ENCODE measurements at places on chromosomes 7 and 10. TPM values are rescaled to one million over a fixed set of nuclear protein-coding genes. Genes with fewer than 3 reads are reported as not detected.
A peak's percentile ranks its signal among the peaks of the same experiment; 100 is the strongest.

- H3K27ac ChIP-seq, result peak overlapping the region; percentile 42
- no peaks in the 10 kb centered on the region for H3K4me1 ChIP-seq
- no peaks in the 10 kb centered on the region for H3K36me3 ChIP-seq
- DNase-seq, result no peak
- H3K27me3 ChIP-seq, result no peaks in the 10 kb centered on the region
Measured at GRCh38 chr10:59582058-59582457, 127.6 kb downstream of the SLC16A9 start.

- no peaks in the 10 kb centered on the region for H3K36me3 ChIP-seq
- H3K27me3 ChIP-seq, result no peaks in the 10 kb centered on the region
- H3K4me3 ChIP-seq, result no peak overlapping the region
- H3K4me1 ChIP-seq, result peaks cover 22% of the 10 kb centered on the region
- DNase-seq, result no peak
Measured at GRCh38 chr10:97514344-97514743, 15.6 kb downstream of the UBTD1 start.

- no peak overlapping the region for H3K27ac ChIP-seq
- no peaks in the 10 kb centered on the region for H3K36me3 ChIP-seq
- peaks cover 9% of the 10 kb centered on the region for H3K4me1 ChIP-seq
- DNase-seq, result no peak
Measured at GRCh38 chr7:1725766-1726630, 55.9 kb downstream of the ELFN1 start.

DNA sequence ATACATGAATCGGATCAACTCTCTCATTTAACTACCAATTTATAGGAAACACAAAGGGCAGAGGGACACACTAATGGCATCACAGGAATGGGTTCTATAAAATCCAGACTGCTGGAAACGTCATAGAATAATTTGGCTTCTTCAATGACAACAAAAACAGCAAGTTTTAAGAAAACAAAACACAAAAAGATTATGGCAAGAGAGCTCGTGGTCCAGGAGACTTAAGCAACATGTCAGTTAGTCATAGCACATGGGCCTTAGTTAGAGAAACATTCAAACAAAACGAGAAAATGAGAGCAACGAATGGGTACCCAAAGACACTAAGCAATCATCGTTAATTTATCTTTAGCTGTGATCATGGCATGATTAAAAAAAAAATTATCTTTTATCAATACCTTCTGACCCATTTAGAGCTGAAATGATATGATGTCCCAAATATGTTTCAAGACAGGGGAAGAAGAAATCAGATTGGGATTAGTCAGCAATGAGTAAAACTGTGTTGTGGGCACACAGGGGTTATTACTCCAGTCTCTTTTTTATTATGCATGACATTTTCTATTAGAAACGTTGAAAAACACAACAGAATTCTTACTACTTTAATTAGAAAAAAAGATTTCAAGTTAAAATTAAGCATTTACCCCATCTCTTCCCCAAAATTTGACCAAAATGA, 28.3 kb downstream of the NCAPG2 start:
- H3K27ac ChIP-seq, result no peak overlapping the region
- H3K4me3 ChIP-seq, result no peak overlapping the region
- no peaks in the 10 kb centered on the region for H3K27me3 ChIP-seq

GRCh38 chr7:135167365-135167917, 3.1 kb downstream of the CYREN start:
- no peaks in the 10 kb centered on the region for H3K4me1 ChIP-seq
- H3K36me3 ChIP-seq, result peaks cover 11% of the 10 kb centered on the region
- DNase-seq, result no peak
- H3K27me3 ChIP-seq, result no peaks in the 10 kb centered on the region

- no peaks in the 10 kb centered on the region for H3K27me3 ChIP-seq
- H3K4me3 ChIP-seq, result no peak overlapping the region
- no peaks in the 10 kb centered on the region for H3K36me3 ChIP-seq
- DNase-seq, result no peak
- no peak overlapping the region for H3K27ac ChIP-seq
Measured at GRCh38 chr7:123616223-123616622, 14.6 kb downstream of the ASB15 start.

GRCh38 chr7:113010377-113010776, 76.2 kb downstream of the GPR85 start:
- H3K4me3 ChIP-seq, result no peak overlapping the region
- H3K27me3 ChIP-seq, result no peaks in the 10 kb centered on the region
- no peaks in the 10 kb centered on the region for H3K4me1 ChIP-seq
- no peaks in the 10 kb centered on the region for H3K36me3 ChIP-seq
- no peak overlapping the region for H3K27ac ChIP-seq
- DNase-seq, result no peak

GRCh38 chr10:130767116-130767730, 544.3 kb downstream of the TCERG1L start:
- H3K36me3 ChIP-seq, result no peaks in the 10 kb centered on the region
- H3K4me3 ChIP-seq, result no peak overlapping the region
- H3K27ac ChIP-seq, result no peak overlapping the region
- peaks cover 6% of the 10 kb centered on the region for H3K27me3 ChIP-seq

GRCh38 chr10:101092881-101093354, 31.1 kb downstream of the KAZALD1 start:
- DNase-seq, result no peak
- H3K36me3 ChIP-seq, result no peaks in the 10 kb centered on the region

GRCh38 chr10:99411546-99411945, 18.9 kb downstream of the GOT1 start:
- no peak overlapping the region for H3K4me3 ChIP-seq
- H3K4me1 ChIP-seq, result no peaks in the 10 kb centered on the region
- no peaks in the 10 kb centered on the region for H3K27me3 ChIP-seq
- H3K27ac ChIP-seq, result no peak overlapping the region

DNA sequence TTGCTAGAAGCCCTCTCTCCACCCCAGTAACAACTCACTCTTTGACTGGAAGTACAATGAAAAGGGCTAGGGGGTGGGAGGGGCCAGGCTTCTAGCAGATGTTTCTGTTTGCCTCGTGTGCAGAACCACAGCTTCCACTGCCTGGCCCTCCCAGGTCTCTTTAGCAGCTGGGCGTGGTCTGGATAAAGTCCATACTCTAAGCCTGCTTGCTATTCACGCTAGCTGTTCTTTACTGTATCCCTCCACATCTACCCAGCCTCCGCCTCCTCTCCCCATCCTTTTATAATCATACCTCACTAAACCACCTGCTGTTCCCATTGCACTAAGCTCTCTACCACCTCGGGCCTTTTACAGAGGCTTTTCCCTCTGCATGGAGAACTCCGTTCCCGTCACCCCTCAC, 288.8 kb downstream of the CAMK1D start:
- H3K36me3 ChIP-seq, result no peaks in the 10 kb centered on the region
- no peak overlapping the region for H3K27ac ChIP-seq
- H3K27me3 ChIP-seq, result no peaks in the 10 kb centered on the region
- H3K4me3 ChIP-seq, result no peak overlapping the region

- no peak overlapping the region for H3K4me3 ChIP-seq
- H3K27me3 ChIP-seq, result no peaks in the 10 kb centered on the region
- DNase-seq, result no peak
Measured at GRCh38 chr7:129997285-129997684, 44.5 kb upstream of the UBE2H start.

- H3K36me3 ChIP-seq, result no peaks in the 10 kb centered on the region
- DNase-seq, result peak; percentile 55
- H3K4me1 ChIP-seq, result no peaks in the 10 kb centered on the region
- no peak overlapping the region for H3K27ac ChIP-seq
Measured at GRCh38 chr7:2049782-2050510, 182.8 kb downstream of the MAD1L1 start.

- H3K4me1 ChIP-seq, result no peaks in the 10 kb centered on the region
- no peak for DNase-seq
- no peaks in the 10 kb centered on the region for H3K36me3 ChIP-seq
- no peaks in the 10 kb centered on the region for H3K27me3 ChIP-seq
- H3K27ac ChIP-seq, result peak overlapping the region; percentile 29
- H3K4me3 ChIP-seq, result no peak overlapping the region
Measured at GRCh38 chr7:77308792-77309191, 107.4 kb downstream of the GSAP start.

GRCh38 chr7:128359336-128359735, 2.2 kb downstream of the PRRT4 start:
- H3K27ac ChIP-seq, result no peak overlapping the region
- H3K4me1 ChIP-seq, result peaks cover 15% of the 10 kb centered on the region
- no peaks in the 10 kb centered on the region for H3K27me3 ChIP-seq
- no peak overlapping the region for H3K4me3 ChIP-seq

GRCh38 chr10:116886772-116887171, 37.5 kb downstream of the ENO4 start:
- peaks cover 19% of the 10 kb centered on the region for H3K4me1 ChIP-seq
- H3K27ac ChIP-seq, result no peak overlapping the region
- no peak for DNase-seq

GRCh38 chr10:4043897-4044665, 259.1 kb upstream of the KLF6 start:
- no peaks in the 10 kb centered on the region for H3K36me3 ChIP-seq
- no peak for DNase-seq
- H3K4me3 ChIP-seq, result no peak overlapping the region

DNA sequence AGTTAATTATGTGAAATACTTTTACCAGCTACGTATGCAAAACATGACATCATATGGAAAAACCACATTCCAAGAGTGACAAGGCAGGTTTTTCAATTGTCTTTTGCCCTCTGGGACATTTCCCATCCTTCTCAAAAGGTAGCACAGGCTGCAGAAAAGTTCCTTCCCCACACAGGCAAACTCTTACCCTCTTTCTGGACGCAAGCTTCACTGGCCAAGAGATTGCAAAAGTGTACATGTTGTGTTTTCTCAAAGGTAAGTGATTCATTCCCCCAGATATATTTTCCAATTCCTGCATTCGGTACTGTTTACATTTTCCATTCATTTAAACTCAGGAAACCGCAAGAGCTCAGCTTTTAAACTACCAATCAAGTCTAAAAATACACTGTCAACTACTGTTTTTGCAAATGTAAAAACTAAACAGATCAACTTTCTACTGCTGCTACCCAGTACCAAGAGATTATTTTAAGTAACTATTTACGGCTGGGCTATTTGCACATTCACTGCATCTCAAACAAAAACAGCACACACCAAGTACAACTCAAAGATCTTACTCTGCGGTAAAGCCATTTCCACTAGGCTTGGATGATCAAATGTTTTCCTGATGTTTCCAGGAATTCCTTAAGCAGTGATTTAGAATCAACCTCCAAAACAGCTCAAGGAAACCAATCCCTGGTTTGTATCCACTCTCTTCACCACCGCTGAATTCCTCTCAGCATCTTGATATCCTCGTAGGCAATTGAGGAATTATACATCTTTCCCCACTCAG, 233.6 kb upstream of the CCDC6 start:
- no peaks in the 10 kb centered on the region for H3K36me3 ChIP-seq
- DNase-seq, result no peak
- H3K4me3 ChIP-seq, result peak overlapping the region; percentile 34
- peak overlapping the region; percentile 70 for H3K27ac ChIP-seq
- peaks cover 55% of the 10 kb centered on the region for H3K4me1 ChIP-seq

DNA sequence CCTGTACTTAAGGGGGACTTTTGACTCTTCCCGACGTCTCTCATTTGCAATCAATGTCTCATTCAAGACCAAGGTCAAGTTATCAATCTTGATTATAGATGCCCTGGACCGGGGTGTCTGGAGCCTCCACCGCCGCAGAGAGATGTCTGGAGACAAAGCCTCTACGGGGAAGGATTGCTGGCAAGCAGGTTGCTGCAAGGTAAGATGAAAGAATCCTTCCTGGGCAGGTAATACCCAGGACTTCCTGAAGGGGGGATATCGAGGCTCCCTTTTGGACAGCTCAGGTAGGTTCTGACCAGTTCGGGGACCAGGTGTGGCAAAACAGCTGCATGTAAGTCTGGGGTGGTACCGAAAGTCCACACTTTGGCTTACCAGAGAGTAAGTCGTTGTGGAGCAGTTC, 12.5 kb upstream of the CUX1 start:
- peaks cover 9% of the 10 kb centered on the region for H3K4me1 ChIP-seq
- no peak overlapping the region for H3K27ac ChIP-seq
- H3K27me3 ChIP-seq, result no peaks in the 10 kb centered on the region
- H3K4me3 ChIP-seq, result no peak overlapping the region
- H3K36me3 ChIP-seq, result no peaks in the 10 kb centered on the region

- no peaks in the 10 kb centered on the region for H3K36me3 ChIP-seq
- no peak overlapping the region for H3K4me3 ChIP-seq
- DNase-seq, result no peak
- no peaks in the 10 kb centered on the region for H3K4me1 ChIP-seq
- H3K27me3 ChIP-seq, result no peaks in the 10 kb centered on the region
Measured at GRCh38 chr7:117004899-117005298, 51.6 kb downstream of the ST7 start.

DNA sequence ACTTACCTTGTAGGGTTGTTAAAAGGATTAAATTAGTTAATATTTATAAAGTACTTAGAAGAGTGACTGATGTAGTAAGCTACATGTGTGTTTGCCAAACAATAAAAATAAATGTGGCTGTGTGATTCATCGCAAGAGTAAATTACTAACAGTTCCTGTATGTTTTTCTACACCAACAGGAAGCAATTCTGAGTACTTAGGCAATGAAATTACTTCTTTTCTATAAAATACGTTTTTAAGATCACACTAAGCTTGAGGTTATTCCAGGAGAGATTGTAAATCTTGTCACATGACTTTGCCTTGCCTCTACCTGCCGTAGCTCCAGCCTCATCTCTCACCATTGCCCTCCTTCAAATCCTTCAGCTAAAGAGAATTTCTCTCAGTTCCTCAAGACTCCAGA, 18.1 kb upstream of the GSTK1 start:
- no peak for DNase-seq
- no peaks in the 10 kb centered on the region for H3K36me3 ChIP-seq
- H3K27ac ChIP-seq, result no peak overlapping the region
- H3K27me3 ChIP-seq, result no peaks in the 10 kb centered on the region

- no peak overlapping the region for H3K27ac ChIP-seq
- no peak for DNase-seq
- no peaks in the 10 kb centered on the region for H3K27me3 ChIP-seq
- H3K4me3 ChIP-seq, result no peak overlapping the region
- H3K36me3 ChIP-seq, result no peaks in the 10 kb centered on the region
Measured at GRCh38 chr10:34181553-34182300, 633.4 kb downstream of the PARD3 start.

DNA sequence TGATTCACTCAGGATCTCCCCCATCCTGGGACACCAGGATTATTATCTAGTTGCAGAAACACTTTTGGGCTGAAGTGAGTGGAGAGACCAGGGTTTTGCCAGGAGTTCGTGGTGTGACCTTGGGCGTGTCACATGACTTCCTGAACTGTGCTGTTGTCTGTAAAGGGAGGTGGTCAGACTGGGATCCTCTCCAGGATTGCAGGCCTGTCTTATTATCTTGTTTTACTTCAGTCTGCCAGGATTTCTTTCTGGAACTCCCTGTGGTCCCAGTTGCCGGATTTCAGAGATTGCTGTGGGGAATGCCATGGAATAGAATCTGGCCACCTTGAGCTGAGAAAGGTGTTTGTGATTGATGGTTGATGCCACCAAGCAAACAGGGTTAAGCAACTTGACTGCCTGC, 35.8 kb downstream of the CRCP start:
- H3K4me1 ChIP-seq, result peaks cover 14% of the 10 kb centered on the region
- H3K36me3 ChIP-seq, result peaks cover 4% of the 10 kb centered on the region
- H3K4me3 ChIP-seq, result no peak overlapping the region
- peak; percentile 80 for DNase-seq
- no peaks in the 10 kb centered on the region for H3K27me3 ChIP-seq
- peak overlapping the region; percentile 71 for H3K27ac ChIP-seq

CCDC146 gene
- total RNA-seq, result 18.4 TPM

SNX10 gene
- total RNA-seq, result 6.4 TPM

PIK3CG gene
- 3.9 TPM for total RNA-seq

KAZALD1 gene
- 2.8 TPM for total RNA-seq

FAM25G gene
- total RNA-seq, result not detected

SLC16A9 gene
- total RNA-seq, result not detected

TLX1 gene
- not detected for total RNA-seq

ASB10 gene
- not detected for total RNA-seq

CDH23 gene
- 7.2 TPM for total RNA-seq

NODAL gene
- not detected for total RNA-seq

SP8 gene
- total RNA-seq, result not detected

TRIM73 gene
- total RNA-seq, result 1.9 TPM

EN2 gene
- not detected for total RNA-seq
